GM19239 (cell line): ENCODE measurements at places on chromosomes 1 and 21.

DNA sequence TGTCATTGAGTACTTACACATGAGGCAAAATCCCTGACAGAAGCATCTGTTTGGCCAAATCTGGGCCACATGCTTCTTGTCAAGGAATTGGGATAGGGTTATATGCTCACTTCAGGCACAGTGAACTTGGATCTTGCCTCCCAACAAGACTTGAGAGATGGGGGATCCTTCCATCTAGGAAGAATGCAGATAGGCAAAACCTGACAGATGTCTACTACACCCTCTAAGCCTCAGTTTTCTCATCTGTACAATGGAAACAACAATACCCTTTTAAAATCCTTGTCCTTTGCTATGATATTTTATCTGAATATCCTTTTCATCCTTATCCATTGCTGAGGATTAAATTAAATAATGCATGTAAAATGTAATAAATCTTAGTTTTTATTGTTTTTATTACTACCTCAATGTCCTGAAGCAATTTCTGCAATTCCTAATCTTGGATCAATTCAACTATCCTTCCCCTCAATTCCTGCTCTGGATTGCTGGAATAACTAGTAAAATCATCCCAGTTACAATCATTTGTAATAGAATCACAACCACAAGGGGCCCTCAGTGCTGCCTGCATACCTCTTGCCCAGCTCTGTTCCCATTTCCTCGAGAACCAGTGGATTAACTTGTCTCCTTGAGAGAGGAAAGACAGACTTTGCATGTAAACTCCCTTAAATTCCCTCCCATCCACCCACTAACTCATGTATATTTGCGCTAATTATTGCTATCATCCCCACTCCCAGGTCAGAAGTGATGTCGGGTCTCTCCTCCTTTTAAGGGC, 8.1 kb upstream of the XPR1 start:
- no peak for DNase-seq

- peak; percentile 38 for DNase-seq
These were observed 35.7 kb upstream of the CNN3 start for GRCh38 chr1:94962409-94963265.

DNA sequence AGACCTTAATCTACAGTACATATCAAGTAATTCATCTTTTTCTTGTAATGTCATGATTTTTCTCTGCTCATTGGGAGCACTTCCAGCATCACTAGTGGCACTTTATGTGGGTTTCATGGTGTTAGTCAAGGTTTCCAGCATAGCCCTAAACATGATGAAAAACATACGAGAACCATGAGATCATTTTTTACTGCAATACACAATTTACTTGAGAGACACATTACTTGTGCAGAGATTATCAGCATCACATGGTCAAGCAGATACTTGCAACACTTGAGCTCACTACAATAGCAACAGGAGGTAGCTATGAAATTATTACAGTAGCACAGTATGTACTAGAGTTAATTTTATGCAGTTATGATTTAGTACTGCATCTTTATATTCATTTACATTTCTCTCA, 36.4 kb downstream of the ITGB3BP start:
- no peak for DNase-seq

DNA sequence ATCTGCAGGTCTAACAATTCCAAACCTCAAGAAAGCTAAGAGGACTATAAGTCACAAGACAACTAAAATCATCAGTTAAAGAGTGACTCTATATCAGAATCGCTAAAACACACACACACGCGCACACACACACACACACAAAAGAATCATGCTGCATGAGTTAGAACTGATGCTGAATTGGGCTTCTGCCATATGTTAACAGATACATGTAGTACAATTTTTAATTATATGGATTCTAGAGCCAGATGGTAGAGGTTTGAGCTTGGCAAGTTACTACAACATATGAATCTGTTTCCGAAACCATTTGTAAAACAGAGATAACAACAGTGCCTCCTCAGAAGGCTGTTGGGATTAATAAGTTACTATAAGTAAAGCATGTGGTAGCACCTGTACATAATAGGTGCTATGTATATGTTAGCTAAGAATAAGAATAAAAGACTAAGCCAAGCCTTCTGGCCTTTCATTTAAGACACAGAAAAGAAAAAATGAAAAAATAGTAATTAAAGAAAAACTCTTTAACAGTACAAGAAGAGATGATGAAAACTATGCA, 17.9 kb downstream of the EPRS1 start:
- DNase-seq = no peak

DNA sequence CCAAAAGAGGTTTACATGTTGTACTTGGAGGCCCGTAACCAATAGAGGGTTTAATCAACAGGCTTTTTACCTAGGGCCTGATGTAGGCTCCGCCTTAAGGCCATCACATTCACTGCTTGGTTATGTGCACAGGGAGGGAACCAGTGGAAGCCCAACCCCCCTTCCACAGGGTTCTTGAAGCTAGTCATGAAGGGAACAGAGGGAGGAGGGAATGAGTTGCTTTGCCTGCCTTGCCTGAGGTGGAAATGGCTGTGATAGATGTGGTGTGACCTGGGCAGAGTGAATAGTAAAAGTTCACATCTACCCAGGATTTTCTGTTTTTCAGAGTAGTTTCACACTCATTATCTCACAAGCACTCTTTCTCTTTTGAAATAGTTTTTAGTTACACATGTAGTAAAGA, 215.1 kb downstream of the ST6GALNAC3 start:
- no peak for DNase-seq

DNA sequence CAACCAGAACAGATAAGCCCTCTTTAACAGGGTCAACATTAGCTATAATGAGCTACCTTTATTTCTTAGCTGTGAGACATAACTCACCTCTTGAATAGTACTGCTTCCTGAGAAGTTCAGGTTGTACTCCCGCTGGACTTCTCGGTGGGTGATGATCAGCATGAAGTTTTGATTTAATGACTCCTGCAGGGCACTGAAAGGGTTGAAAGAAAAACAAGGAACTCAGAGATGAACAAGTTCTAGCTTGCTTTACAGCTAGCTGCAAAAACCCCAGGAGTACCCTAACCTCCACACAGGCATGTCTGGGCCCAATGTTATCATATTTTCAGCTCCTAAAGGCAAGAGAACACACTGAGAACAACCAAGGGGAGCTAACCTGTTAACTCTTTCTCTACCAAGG, 254.4 kb downstream of the FAF1 start:
- DNase-seq = no peak

- DNase-seq = no peak
These were observed 472.4 kb downstream of the SETD4 start for GRCh38 chr21:35587841-35588380.

GRCh38 chr1:39726600-39726999, 12.1 kb upstream of the PPIE start:
- DNase-seq = no peak

- DNase-seq = peak; percentile 0
These were observed 1048.1 kb downstream of the BRINP3 start for GRCh38 chr1:189429610-189430009.
